ENCODE measurements at places on chromosomes 5 and 9.

DNA sequence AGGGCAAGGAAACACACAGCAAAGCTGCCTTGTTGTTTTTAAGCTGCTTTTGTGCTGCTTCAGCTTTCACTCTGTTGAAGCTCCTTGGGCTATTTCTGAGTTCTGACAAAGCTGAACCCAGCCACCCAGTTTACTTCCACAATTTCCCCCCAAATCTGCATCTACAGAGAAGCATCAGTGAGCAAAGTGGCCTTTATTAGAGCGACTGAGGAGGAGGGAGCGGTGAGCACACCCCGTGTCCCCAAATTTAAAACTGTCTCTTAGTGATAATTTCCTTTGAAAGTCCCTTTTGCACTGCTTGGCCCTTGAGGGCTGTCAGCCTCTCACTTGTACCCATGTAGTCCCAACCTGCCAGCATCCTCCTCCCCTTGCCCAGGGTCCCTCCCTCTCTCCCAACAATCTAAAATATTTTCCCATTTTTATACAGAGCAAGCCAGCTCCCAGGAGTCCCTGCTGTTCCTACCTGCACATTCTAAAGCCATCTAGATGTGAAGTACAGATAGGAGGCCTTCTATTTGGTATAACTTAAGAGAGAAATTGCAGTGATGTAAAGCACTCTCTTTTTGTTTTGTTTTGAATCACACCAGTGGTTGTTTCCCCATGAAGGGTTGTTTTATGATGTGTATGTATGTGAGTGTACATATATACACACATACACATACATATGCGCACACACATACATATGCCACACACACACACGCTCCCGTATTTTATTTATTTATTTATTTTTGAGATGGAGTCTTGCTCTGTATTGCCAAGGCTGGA, 313.5 kb downstream of the TLE4 start:
- DNase-seq = no peak

DNA sequence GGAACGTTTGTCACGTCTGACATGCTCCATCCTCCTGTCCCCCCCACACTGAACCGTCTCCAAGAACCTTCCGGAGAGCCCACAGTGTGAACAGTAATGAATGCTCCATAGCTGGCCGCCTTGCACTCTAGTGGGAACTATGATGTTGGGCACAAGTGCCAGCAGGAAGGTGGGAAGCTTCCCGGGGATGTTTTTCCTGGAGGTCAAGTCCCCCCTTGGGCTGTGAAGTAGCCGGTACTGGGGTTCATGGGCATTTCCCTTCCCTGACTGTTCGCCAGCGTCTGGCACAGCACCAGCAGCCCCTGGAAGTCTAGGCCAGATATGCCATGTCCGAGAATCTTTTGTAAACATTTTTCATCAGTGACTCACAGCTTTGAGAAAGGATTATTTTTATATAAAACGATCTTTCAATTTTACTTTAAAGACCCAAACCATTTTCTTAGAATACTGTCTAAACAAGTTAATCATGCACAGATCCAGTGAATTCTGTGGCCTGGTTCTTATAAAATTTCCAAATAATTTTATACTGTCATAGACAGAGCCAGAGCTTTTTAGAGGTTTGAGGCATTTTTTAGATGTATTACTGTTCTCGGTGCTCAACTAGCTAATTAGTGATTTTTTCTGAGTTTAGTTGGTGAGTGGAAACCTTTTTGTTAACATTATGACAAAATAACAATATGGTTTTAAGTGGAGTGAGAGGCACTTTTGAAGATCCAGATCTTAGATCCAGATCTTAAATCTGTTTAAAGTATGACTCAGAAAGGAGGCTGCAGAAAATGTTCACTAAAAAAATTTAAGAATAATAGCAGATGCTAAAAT, 11.6 kb downstream of the ABL1 start:
- no peak for DNase-seq

DNA sequence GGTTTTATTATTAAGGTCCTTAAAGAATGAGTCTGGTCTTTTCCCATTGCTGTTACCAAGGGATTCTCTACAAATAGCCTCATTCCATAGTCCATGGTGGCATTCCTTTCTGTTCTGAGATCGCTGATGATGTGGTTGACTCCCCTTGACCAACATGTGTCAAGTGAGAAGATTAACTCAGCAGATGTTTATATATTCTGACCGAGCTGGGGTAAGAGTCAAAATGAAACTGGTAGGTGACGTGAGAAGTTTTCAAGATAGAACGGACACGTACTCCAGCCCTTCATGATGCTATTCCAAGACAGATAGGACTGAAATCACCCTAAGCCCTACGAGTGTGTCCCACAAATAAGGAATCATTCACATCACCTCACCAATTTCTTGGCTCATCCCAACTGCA, 155.5 kb upstream of the WWC1 start:
- no peak for DNase-seq

GRCh38 chr9:121844098-121844497, 192.7 kb downstream of the DAB2IP start:
- DNase-seq = no peak

DNA sequence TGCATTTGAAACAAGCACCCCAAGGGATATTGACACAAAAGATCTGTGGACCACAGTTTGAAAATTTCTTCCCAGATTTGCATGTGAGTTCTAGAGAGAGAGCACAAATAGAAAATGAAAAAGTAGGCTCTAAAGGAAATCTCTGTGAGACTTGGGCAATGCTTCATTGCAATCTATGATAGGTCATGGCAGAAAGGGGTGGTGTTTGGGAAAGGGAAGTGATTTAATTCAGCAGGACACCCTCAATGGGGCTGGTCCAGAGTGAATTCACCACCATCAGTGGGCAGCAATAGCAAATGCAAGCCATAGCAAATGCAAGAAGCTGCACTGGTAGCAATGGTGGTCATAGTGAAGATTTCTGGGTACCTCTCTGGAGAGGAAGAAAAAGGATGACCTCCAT, 58.1 kb downstream of the ANKRD55 start:
- no peak for DNase-seq

GRCh38 chr9:137350696-137351584, 48.9 kb upstream of the NRARP start:
- DNase-seq = no peak

DNA sequence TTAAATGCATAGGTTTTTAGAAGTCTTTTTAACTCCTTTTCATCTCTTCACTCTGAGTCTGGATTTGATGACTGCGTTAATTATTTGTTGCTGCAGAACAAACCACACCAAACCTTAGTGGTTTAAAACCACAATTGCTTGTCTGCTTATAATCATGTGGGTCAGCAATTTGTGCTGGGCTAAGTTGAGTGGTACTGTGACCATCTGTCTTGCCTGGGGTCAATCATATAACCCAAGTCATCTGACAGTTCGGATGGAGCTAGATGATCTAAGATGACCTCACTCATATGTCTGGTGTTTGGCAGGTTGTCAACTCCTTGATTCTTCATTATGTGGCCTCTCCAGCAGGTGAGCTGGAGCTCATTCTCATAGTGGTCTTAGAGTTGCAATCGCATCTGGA, 219.1 kb upstream of the ELAVL2 start:
- DNase-seq = no peak

DNA sequence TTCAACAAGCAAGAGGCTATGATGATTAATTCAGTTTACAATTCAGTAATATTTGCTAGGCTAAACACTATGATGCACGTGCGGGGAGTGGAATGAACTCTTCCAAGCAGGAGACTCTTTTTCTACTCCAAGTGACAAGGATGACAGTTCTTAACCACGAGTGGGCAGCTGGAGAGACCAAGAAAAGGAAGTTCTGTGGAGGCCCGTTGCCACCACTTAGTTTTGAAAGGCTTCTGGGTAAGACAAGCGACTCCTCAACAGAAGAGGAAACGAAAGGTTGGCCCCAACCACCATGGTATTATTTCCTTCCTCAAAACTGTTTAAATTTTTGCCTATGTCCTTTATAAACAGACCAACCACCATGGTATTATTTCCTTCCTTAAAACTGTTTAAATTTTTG, 2.8 kb downstream of the DCAF12 start:
- DNase-seq = peak; percentile 25

DNA sequence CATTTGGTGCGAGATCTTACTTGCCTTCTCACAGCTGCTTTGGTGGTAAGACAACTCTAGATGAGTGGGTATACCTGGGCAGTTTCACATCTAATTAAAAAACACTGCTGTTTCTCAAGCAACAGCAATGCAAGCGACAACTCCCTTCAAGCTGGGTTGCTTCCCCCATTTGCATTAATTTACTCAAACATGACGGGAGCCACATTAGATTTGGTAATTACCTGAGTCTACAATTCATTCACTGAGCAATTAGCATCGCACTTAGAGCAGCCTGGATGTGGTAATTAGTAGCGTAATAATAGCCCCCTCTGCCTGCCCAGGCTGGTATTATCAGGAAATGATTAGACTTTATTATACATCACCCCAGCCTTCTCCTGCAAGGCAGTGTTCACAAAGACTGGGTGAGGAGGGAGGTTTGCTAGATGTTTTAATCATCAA, 73.4 kb downstream of the FBXO38 start:
- peak; percentile 39 for DNase-seq

GRCh38 chr5:143687604-143688003, 124.4 kb upstream of the HMHB1 start:
- DNase-seq = no peak

- DNase-seq = no peak
These were observed 397.1 kb downstream of the SPATA31D1 start for GRCh38 chr9:82385633-82386032.

- DNase-seq = no peak
These were observed 332.9 kb downstream of the CSNK1G3 start for GRCh38 chr5:123844873-123845272.
